ENCODE measurements at places on chromosomes 12 and 14.

DNA sequence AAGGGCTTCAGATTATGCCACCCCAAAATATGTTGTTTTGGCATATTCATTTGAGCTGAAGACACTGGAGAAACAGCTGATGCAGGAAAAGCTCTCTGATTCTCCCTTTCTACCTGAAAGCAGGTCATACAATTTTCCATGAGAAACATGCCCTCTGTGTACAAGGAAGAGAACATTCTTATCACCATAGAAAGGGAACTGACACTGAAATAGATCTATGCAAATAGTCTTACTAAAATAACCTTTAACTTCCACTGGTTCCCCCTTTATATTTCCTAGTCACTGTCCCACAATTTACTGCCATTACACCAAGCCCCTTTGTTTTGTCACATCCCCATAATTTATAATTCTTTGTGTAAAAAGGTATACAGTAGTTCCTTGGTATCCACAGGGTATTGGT is 9.6 kb upstream of the PHC1 start:
- no peak for DNase-seq

DNA sequence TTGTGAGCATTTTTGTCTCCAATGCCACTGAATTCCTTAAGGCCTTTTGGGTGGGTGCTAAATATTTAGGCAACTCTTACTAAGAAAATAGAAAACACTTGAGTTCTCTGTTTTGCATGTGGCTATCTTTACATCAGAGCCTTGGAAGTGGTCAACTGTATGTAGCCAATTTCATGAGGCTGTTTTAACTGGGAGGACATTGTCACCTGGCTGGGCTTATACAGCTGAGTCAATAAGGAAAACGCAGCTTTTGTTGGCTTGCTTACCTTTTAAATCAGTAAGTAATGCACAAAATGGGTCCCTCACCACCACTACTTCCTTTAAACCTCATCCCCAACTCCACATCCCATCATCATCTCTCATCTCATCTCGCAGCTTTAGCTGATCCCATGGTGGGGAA is 194.3 kb downstream of the RGS6 start:
- no peak for DNase-seq

DNA sequence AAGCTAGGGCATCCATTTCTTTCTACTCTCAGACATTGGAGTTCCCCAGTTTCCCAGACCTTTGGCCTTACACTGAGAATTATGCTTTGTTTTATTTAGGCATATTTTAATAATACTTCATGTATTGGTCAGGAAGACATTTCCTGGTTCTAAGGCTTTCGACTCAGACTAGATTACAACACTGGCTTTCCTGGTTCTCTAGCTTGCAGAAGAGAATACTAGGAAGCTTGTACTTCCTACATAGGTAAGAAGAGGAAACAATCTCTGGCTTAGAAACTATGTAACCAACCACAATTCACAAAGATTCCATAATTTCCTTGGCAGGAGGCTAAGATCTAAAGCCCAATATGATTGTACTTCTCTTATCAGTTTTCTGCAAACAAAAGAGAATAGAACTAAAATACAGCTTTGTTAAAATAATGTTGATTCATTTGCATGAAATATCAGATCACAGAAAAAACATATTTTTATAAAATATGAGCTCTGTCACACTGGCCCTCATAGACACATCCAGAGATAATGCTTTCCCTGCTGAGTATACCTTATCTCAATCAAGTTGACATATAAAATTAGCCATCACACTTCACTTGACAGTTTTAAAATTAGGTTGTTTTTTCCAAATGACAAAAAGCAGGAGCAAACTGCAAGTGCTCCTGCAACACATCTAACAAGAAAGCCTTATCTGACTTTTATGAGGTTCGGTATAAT is 30.5 kb downstream of the CLEC2D start:
- no peak for DNase-seq

DNA sequence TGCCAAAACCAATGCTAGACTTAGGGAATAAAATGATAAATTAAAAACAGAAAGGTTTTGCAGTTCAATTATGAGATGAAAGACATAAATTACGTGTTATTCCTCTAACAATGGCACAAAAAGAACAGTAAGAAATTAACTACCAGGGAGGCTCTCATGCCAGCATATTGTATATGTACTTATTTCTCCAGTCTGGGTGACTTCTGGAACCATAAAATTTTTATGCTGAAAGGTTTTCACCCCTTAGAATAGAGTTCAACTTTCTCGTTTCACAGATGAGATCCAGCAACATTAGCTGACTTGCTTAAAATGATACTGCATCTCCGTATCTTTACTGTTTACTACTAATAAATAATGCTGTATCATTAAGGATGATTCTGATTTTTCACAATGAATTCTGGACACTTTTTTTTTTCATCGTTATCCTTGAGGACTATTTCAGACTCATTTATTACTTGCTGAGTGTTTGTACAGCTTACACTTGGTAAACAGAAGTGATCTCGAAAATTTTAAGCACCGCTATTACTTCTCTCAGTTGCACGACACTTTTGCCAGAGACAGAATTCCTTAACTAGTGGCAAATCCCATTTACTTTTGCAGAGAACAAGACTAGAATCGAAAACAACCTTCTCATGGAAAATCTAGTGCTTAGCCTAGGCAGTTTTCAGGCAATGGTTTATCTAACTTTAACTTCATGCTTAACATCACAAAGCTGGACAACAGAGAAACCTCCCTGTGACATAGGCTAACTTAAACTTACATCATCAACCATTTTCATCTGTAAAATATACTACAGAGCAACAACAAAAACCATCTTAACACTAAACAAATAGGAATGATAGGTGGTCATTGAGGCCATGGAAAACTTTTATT is 2.7 kb downstream of the RSRC2 start:
- no peak for DNase-seq

- no peak for DNase-seq
Observed at GRCh38 chr12:22951206-22951605, 326.2 kb downstream of the ETNK1 start.

DNA sequence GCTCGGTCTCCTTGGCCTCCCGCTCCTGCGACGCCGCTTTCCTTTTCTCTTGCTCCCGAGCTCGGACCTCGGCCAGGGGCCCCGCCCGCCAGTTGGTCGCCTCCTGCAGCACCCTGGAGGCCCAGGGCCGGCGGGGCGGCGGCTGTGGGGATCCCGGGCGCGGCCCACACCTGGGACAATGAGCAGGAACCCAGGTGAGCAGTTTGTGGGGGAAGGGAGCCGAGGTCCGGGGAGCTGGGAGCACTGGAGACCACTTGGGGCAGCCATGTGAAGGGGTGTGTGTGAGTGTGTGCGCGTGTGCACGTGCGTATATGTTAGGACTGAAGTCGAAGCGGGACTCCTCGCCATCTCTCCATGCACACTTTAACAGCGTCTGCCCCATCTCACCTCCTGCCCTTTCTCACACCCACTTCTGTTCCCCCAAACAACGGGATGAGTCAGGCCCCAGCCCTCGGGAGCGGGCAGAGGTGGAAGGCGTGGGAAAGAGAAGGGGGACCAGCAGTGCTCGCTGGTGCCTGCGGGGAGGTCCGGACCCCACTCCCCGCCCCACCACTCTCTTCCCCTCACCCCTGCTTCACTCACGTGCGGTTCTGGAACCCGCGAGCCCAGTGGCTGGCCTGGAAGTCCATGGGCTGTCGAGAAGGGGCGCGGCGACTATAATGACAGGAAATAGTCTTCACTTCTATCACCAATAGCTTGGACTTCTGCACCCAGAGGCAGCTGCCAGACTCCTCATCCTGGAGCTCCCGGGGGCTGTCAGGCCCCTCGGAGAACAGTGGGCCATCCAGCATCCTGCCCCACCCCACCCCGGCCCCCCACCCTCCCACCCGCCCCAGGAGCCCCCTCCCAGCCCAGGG is 450 bp downstream of the DDN start:
- DNase-seq: no peak

GRCh38 chr12:39395866-39396265 is 47.1 kb downstream of the KIF21A start:
- DNase-seq: no peak

GRCh38 chr14:104476437-104476836 is 103.1 kb upstream of the C14orf180 start:
- DNase-seq: no peak

- no peak for DNase-seq
Observed at GRCh38 chr14:76143642-76144041, 8.1 kb upstream of the GPATCH2L start.

DNA sequence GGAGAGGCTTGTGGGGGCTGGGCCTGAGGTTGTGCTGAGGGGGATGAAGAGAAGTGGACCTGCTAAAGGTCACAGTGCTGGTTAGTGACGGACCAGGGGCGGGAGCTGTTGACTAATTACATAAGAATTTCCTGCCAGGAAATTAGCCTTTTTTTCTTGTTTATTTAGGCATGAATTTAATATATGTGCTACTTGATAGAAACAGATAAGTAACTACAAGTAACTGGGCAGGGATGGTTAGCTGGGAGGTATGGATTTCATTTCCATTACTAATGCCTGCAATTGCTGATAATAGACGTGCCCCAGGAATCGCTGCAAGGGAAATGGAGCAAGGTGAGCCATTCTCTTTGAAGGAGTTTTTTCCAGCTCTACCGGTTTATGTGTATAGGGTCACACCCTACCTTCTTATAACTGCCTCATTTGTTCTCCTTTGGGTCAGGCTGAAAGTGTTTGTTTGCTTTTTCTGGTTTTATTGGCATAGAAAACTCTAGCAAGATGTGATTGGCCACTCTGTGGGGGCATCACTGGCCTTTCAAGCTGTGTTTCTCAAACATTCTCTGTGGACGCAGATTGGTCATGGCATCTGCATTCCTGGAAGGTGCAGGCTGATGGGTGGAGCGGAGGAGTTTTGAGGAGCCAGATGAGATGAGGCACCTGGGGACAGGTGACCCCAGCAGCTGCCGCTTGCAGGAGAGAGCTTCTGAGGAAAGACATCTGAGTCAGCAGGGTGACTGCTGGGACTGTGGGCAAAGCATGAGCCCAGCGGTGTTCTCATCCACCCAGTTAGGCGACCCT is 19.0 kb upstream of the GPRC5A start:
- DNase-seq: no peak

DNA sequence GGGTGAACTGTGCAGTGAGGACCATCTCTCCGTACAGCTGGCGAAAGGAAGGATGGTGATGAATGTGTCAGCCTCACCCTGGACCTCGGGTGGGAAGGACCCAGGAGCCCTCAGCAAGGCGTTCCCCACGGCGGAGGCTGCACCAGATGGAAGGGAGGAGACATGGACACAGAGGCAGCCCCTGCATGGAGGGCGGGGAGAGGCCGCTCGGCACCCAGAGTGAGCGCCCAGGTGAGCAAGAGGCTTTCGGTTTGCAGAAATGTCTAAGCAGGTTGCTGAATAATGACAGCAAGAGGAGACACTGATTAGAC is 109.9 kb downstream of the PIWIL1 start:
- no peak for DNase-seq

- no peak for DNase-seq
Observed at GRCh38 chr12:123962513-123962912, 10.1 kb downstream of the CCDC92 start.
